ENCODE measurements at places on chromosomes 2 and 18. TPM values are rescaled to one million over a fixed set of nuclear protein-coding genes. Genes with fewer than 3 reads are reported as not detected.

Gene SGPP2
- not detected for polyA plus RNA-seq

Gene PPP1R1C
- polyA plus RNA-seq, result 0.27 TPM

Gene TSPYL6
- not detected for polyA plus RNA-seq

Gene HOXD11
- 9.9 TPM for polyA plus RNA-seq

Gene EPAS1
- polyA plus RNA-seq, result 312 TPM

Gene BCL11A
- polyA plus RNA-seq, result 0.60 TPM

Gene TAF4B
- polyA plus RNA-seq, result 1.1 TPM

GRCh38 chr18:67574749-67575148, 58.2 kb upstream of the DSEL start:
- DNase-seq, result no peak

GRCh38 chr2:18645315-18645714, 55.9 kb upstream of the NT5C1B start:
- no peak for DNase-seq

GRCh38 chr2:156719036-156719435, 282.9 kb downstream of the GPD2 start:
- DNase-seq, result no peak

DNA sequence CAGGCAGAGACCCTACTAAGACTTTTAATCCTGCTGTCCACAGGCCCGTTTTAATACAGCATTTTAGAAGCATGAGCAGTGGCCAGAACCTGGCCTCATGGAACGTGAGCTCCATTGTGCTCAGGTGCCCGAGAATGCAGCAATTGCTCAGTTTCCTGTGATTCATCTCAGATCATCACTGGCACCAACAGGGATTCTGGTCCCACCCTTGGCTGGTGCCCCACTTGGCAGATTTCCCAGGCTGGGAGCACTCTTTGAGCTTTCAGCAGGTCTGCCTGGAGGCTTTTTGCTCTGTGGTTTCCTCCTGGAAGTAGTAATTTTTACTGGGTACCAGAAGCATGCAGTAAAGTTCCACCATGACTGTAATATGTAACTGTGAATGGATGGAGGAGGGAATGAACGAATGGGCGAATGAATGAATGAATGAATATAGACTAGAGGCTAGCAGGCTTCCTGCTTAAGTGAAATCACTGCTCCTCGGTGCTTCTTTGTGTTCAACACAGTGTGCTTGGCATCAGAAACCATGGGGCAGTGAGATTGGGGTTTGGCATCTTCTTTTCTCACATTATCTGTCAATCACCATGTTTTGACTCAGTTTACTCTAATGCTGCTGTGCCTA, 312.9 kb downstream of the PRKCE start:
- peak; percentile 80 for DNase-seq

DNA sequence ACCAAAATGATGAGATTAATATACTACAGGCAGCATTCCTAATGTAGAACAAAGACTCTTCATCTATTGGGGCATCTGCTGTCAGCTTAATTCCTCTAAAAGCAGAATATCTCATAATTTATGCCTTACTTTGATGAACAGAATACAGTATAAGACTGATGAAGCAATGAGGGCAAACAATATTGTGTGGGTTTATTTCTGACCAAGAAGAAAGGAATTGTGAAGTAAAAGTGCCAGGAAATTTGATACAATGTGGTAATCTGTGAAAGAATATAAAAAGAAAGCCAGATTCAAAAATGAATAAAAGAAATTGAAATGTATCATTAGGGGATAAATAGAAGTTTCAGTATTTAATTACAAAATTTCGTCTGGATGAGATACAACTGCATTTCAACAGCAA, 78.8 kb upstream of the TTC21B start:
- DNase-seq, result no peak

DNA sequence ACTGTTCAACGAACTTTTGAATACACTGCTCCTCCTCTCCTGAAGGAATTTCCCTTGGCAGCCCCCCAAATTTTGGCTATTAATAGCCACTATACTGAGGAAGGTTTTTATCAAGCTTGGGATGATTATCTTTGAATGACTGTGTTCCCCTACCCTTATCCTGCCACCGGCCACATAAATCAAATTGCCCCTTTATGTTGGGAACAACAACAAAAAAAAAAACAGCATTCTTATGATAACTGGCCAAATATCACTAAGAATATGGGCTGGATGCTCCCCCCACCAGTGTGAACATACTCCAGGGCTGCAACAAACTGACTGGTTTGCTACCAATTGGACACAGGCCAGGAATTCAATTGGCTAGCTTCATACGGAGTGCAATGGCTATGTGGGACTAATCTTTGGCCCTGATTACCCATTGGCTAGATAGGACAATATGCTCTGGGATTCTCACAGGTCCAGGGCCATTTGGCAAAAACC, 20.6 kb downstream of the DUSP11 start:
- DNase-seq, result no peak

GRCh38 chr2:106140113-106140512, 54.0 kb downstream of the UXS1 start:
- no peak for DNase-seq

DNA sequence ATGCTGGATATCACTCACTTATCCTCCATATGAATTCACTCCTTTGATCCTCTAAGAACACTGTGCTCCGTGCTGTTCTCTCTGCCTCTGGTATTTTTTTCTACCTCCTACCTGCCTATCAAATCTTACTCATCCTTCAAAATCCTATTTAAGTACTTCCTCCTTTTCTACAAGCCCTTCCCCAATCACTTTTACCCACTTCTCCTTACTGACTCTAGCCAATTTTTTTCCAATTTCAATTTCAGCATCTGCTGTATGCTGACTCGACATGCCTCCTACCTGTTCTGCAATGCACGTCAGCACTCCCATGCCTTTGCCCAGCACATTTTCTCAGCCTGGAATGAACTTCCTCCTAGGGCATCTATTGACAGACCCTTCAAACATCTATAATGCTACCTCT, 37.3 kb upstream of the LNPK start:
- DNase-seq, result no peak
